NCI-H2029 (cell line): ENCODE measurements at places on chromosomes 12 and 14.

GRCh38 chr14:94509356-94509755, at the start of gene SERPINA12:
Gene SERPINA12 (minus strand): TSS chr14:94509469. CDS start chr14:94498397, 11,072 bp downstream.
- no peak for DNase-seq

DNA sequence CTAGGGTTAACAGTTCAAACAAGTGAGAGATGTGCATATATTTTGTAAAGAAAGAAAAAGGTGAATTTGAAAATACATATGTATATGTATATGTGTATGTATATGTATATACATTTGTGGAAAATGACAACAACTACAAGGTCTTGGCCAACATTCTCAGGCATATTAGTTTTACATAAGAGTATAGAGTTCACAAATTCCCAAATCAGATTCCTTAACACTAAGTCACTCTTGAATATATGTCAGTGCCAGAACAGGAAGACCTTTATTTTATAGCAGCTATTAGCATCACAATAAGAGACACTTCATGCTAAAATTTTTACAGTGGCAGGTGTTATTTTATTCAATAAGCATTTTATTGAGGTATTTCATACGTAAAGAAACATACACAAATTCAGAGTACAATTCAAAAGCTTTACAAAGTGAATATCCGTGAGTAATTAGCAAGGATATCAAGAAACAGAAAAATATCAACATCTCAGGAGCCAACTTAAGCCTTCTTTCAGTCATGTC, 179.7 kb downstream of the SLC6A15 start:
- no peak for DNase-seq

GRCh38 chr12:32031109-32031508, 71.9 kb downstream of the RESF1 start:
- DNase-seq: no peak

DNA sequence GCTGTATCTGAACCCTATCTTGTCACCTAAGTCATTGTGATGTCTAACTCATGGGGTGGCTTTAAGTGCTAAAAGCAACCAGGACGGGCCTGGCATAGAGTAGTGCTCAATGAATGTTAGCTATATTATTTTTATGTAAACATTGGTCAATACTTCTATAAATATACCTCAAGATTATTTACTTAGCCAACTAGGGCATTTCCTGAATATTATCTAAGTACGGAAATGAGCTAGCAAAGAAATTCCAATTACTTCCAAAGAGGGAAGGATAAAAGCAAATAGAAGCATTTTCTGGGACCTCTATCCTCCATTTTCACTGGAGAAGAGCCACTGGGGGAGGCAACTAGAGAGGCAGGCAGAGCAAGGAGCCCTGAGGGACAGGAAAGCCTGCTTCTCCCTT, 20.6 kb downstream of the CCDC92 start:
- DNase-seq: no peak

GRCh38 chr12:88175544-88175943, 33.4 kb downstream of the TMTC3 start:
- DNase-seq: no peak

DNA sequence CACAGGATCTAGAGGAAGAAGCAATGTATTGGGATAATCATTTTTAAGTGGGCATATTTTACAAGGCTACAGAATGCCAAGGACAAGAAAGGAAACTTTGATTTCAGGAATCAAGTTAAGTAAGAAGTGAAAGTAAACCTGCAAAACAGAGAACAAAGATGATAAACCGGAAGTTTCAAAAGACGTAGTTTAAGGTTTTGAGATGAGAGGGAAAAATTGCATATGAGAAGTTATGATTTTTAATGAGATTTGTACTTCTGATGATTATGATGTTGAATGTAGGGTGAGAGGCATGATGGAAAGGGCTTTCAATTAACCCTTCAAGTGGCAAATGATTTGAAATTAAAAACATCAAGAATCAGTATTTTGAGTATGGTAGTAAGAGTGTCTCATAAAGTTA, 134.9 kb downstream of the CAPZA3 start:
- no peak for DNase-seq

DNA sequence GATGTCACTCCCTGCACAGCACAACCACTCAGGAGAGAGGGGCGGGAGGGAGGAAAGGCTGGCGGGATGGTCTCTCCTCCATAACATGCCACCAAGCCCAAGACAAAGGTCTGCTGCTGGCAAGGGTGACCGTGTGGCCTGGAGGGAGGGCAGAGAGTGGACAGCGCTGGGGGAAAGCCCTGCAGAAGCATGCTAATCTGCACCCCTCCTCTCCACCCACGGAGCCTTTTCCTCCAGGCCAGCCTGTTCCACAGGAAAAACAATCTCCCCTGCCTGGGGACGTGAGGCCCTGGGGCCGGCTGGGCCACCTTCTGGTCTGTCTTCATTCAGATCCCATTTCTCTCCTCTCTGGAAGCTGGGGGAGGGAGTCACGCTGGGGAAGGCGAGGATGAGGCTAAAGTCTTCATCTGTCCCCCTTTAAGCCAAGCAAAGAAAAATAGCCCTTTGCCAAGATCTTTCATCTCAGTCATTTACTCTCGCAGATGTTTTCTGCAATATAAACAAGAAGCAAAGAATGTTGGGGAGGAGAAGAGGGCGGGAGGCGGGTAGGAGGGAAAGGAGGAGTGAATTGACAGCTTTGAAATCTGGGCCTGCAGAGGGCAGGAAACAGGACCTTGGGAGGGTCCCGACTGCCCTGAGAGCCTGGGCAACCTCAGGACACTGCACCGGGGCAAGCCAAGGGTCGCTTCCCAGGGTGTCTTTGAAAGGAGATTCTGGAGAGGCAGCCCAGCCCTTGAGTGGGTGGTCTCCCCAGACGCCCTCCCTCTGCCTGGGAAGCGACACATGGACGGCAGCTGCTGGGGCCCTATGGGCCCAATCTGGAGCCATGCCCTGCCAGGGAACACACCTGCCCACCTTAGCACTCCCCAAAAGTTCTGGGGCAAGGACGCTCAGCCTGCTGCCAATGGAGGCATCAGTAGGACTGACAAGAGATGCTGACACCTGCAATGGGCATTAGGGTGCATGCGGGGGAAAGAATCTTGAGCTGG, 133.6 kb downstream of the ZFP36L1 start:
- DNase-seq: no peak

DNA sequence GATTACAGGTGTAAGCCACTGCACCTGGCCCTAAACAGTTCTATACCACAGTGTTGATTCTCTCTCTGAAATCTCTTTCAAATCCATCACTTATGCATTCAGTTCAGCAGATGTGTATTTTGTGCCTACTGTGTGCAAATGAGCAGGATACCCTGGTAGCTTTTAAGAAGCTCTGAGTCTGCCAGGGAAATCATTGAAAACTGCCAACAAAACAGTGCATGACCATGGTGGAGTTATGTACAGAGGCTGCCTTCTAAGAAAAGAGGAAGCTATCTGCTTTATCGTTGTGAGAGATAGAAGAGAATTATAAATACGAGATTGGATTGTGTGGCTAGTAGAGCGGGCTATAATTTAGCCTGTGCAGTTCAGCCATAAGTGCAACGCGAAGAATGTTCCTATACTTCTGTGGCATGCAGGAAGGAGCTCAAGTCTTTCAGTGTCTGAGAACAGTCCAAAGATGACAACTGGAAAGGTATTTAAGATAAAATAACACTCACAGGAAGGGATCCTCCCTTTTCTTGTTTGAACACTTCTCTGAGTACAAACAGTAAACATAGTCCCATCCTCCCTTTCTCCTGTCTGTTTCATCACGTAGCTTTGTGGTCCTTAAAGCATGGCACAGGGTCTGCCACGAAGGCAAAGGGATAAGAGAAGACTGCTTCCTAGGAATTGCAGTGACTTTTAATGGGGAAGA, 4.3 kb downstream of the DIP2B start:
- no peak for DNase-seq

GRCh38 chr12:128266086-128266485, 884 bp upstream of the TMEM132C start:
- no peak for DNase-seq

GRCh38 chr12:29547151-29547632, 49.7 kb upstream of the OVCH1 start:
- no peak for DNase-seq

GRCh38 chr14:102516531-102517391, 7.2 kb upstream of the ANKRD9 start:
- DNase-seq: no peak

- no peak for DNase-seq
Observed at GRCh38 chr12:98968896-98969295, 323.8 kb downstream of the APAF1 start.

DNA sequence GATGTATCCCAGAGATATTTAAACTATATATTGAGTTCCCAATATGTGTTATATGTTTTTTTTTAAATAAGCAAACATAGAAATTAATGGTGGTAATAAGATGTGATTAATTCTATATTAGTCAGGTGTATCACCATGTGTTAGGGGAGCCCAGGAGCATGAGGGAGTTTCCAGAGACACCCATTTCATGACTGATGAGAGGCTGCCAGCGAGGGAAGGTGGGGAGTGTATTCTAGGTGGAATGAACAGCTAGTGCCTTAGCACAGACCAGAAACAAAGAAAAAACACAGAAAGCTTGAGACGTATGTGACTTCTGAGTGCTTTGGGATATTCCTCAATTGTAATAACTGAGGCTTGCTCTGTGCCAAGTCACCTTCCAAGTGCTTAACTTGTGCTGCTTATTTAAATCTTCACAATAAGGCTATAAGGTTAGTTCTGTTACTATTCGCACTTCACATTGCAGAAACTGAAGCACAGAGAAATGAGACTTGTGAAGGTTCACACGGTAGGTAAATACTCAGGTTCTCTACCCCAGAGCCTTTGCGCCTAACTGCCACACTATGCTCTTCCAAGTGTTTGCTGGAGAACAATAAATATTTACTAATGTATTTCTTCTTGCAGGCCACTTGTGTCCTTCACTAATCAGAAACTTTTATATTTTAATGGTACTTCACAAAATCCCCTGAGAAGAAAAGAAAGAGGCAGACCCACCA, 17.9 kb upstream of the MGP start:
- no peak for DNase-seq

DNA sequence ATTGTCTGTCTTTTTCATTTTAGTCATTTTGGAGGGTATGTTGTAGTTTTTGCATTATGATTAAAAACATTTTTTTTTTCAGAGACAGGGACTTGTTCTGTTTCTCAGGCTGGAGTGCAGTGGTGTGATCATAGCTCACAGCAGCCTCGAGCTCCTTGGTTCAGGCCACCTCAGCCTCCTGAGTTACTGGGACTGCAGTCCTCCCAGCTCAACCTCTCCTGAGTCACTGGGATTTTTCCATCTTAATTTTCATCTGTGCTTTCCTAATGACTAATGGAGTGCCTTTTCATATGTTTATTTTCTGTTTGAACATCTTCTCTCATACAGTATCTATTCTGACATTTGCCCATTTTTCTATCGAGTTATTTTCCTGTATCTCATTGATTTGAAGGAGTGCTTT, 52.6 kb downstream of the DYRK2 start:
- no peak for DNase-seq

DNA sequence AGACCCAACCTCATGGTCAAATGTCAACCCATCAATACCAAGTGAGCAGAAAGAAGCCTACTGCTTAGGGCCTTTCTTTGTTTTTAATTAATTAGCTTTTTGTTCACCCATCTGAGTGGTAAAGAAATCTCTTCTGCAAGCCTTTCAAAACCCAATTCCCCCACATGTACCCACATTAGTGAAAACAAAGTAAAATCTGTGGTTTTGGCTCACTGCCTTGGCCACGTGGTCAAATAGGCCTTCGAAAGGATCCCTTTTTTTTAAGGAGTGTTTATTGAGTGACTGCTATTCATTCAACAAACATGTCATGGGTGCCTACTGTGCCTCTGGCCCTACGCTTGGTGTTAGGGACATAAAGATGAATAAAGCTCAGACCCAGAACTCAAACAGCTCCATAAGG, 160.1 kb downstream of the NUAK1 start:
- DNase-seq: no peak
